ENCODE measurements at places on chromosomes 12 and 14.

- no peak for DNase-seq
Observed at GRCh38 chr14:49939884-49940510, 47.1 kb downstream of the ARF6 start.

GRCh38 chr12:58969237-58969636 lies 48.9 kb upstream of the LRIG3 start:
- DNase-seq = no peak

- no peak for DNase-seq
Observed at GRCh38 chr14:22460461-22461195, 128.4 kb downstream of the DAD1 start.

DNA sequence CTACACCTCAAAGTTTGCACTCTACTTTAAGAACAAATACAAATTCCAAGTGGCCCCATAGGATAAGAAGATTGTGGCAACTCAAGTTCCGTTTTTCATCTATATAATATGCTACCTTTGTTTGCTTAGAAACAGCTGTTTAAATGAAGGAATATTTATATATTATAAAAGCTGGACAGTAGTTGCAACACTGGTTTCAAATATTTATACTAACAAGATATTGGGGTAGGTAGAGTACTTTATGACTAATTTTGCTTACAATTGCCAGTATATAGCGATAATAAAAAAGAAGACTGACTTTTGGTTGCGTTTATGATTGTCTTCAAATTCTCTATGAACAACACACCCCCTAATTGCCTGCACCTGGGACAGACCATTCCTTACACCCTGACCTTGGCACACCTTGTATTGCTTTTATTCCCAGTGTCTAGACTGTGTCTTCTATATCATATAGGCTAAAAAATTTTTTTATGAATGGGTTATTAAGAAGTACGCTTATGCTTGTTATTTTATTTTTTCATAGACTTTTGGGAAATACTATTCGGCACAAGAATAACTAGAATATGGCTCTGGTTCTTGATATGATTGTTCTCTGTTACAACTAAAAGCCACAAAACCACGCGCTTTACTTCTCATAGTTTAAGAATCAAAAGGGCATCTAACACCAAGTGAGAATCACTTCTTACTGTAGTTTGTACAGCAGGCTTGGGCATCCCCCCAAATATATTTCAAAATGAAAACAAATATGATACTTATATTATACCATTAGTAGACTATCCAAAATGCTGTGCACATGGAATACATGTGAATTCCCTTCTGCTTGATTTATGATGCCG lies 455.4 kb upstream of the DCN start:
- no peak for DNase-seq

GRCh38 chr12:103745962-103746361 lies 95.1 kb downstream of the NT5DC3 start:
- no peak for DNase-seq

GRCh38 chr12:68368327-68368726 lies 36.2 kb upstream of the MDM1 start:
- no peak for DNase-seq

DNA sequence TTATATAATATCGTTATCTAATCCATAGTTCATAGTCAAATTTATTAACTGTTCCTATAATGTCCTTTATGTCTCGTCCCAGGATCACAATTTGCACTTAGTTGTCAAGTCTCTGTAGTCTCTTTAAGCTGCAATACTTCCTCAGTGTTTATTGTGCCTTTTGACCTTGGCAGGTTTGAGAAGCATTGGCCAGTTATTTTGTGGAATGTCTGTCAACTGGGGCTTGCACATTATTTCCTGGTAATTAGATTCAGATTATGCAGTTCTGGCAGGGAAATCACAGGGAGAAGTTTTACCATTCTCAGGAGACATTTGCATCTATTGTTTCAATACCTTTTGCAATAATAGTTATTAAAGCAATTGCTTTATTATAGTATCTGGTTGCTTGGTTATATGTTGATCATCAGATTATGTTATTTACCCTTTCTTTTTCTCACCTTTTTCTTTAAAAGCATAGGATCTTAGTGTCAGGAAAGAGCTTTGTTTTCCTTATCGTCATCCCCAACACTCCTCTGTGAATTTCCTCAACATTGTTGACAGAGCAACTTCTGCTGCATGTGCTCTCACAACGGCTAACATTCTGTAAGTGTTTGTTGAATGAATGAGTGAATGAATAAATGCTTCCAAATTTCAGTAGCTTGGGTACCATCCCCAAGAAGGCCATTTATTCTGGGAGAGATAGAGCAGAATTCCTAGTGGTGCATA lies 3.7 kb upstream of the ART4 start:
- DNase-seq = no peak

Data from omental fat pad (tissue), 4 donors.